ENCODE measurements at places on chromosomes 6 and 20.

GRCh38 chr6:169188475-169188874, 65.2 kb downstream of the THBS2 start:
- no peak for DNase-seq

DNA sequence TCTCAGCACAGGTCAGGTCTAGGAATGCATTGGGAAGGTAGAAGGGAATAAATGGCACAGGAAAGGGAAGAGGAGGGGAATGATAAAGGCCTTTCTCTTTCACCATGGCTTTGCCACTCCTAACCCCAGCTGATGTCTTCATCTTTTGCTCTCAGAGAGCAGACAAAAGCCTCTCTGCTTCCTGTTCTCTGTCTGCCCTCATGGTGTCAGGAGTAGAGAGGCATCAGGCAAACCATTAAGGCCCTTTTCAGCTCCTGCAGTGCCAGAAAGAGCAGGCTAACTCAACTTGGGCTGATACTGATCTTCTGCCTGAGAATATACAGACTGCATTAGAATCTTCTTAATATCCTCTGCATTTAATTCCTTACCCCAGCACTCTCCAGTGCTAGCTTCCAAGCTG, 48.0 kb upstream of the STXBP5 start:
- no peak for DNase-seq

GRCh38 chr6:155882527-155883333, 427.1 kb upstream of the NOX3 start:
- no peak for DNase-seq

- DNase-seq: no peak
Observed at GRCh38 chr6:119686644-119687043, 337.1 kb upstream of the MAN1A1 start.

DNA sequence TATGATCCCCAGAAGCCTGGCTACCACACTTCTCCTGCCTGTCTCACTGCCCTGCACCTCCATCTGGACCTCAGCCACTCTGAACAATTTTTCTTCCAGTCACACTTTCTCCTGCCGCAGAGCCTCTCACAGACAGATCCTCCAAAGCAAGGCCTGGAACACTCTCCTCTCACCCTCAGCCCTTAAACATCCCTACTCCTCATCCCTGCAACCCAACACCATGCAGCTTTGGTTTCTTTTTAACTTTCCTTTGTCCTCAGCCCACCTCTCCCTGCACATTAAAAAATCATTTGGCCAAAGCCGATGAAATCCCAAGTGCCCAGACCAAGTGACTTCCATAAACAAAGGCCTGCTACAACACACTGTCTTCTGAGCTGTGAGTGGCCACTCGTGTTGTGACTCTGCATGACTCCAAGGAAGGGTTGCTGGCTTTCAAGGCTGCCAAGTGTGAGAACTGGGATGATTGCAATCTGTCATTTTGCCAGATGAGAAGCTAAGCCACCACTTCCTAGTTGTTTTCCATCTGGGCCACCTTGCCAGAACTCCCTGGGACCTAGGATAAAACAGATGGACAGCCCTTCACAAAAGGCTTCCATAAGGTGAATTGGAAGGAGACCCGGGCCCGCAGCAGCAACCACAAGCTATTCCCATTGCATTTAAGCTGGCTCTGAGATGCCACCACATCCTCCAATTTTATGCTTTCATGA, 144.4 kb upstream of the SSTR4 start:
- DNase-seq: no peak

- no peak for DNase-seq
Observed at GRCh38 chr6:144898052-144898689, 613.0 kb downstream of the UTRN start.

DNA sequence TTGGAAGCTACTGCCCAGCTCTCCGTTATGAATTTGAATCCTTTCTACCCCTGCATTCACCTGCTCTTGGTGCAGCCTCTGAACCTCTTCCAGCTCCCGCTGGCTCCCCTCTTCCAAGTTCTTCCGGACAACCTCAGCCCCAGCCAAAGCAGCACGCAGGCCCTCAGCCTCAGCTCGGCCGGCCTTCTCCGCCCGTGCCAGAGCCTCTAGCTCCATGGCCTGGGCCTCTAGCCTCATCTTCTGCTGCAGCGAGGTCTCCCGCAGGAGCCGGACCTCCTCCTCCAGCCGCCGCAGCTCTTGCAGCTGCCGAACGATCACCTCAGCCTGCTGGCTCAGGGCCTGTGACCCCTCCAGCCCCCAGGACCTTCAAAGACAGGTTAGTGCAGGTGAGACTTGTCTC, 3.2 kb downstream of the CCHCR1 start:
- DNase-seq: no peak

GRCh38 chr6:36120979-36121786, 9.1 kb upstream of the MAPK13 start:
- no peak for DNase-seq

DNA sequence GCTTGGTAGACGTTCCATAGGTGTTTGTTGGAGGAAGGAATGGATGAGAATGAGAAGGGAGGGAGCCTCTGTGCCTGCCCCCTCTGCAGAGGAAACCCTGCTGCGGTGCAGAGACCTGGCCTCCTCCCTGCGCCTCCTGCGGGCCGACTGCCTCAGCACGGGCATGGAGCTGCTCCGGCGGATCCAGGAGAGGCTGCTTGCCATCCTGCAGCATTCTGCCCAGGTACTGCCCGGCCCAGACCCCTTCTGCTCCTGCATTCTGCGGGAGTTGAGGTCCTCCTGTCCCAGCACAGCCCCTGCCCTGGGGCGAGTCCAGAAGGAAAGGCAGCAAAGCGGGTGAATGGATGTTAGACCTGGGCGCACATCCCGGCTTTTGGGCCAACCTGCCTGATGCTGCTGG, 6.1 kb downstream of the DNPH1 start:
- DNase-seq: no peak

GRCh38 chr6:52595000-52595795, 18.3 kb upstream of the TRAM2 start:
- no peak for DNase-seq

GRCh38 chr6:154614101-154614500, 103.6 kb upstream of the CNKSR3 start:
- DNase-seq: no peak

- no peak for DNase-seq
Observed at GRCh38 chr6:32181915-32182529, 2.0 kb downstream of the AGER start.

GRCh38 chr20:25205277-25206062, 10.0 kb downstream of the ENTPD6 start:
- no peak for DNase-seq

DNA sequence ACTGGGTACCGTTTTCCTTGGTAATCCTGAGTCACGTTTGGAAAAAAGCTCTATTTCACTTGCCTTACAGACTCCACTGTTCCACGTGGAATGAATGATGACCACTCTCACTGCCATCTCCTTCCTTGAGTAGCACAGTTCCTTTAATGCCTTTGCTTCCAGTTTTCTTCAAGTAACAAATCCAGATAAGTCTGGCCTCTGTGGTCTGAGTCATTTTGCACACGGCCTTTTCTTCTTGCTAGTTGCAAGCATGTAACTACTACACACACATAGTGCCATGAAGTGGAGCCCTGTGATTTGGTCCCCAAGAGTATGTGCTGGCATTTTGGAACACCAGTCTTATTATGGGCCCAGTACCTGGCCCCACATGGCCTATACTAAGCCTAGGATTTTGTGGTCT, 182.8 kb downstream of the SASH1 start:
- DNase-seq: no peak

- DNase-seq: no peak
Observed at GRCh38 chr20:58205850-58206249, 22.6 kb downstream of the ANKRD60 start.

- no peak for DNase-seq
Observed at GRCh38 chr20:63688228-63689045, 8.0 kb upstream of the TNFRSF6B start.

DNA sequence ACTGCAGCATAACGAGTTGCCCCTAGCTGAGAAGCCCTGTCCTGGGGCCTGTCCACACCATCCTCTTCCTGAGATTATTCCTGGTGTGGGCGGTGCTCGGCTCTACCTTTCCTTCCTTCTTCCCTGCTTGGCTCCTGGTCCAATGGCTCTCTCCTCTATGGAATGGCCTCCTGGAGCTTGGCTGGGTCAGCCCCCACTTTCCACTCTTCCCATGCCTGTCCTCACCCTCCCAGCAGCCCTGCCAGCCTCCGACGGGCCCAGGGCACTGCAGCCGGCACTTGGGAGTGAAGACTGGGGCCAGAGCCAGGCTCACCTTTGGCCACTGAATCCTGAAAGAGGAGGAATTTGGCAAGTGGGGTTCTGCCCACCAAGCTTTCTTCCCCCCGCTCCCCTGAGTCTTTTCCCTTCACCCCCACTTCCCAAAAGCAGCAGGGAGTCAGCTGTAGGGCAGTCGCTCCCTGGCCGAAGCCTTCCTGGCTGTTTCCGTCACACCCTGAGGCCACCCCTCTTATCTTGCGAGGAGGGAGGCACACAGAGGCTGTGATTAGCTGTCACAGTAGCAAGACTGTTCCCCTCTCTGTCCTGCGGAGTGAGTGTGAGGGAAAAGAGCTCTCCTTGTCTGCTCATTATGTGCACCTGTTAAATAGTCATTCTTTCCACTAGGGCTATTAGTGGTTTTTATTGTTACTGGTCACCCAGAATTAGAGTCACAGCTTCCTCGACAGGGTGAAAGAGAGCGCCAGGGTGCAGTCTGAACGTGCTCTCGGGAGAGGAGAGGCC, 6.3 kb upstream of the CDSN start:
- DNase-seq: no peak

GRCh38 chr6:167817729-167818128, 9.0 kb upstream of the AFDN start:
- no peak for DNase-seq

DNA sequence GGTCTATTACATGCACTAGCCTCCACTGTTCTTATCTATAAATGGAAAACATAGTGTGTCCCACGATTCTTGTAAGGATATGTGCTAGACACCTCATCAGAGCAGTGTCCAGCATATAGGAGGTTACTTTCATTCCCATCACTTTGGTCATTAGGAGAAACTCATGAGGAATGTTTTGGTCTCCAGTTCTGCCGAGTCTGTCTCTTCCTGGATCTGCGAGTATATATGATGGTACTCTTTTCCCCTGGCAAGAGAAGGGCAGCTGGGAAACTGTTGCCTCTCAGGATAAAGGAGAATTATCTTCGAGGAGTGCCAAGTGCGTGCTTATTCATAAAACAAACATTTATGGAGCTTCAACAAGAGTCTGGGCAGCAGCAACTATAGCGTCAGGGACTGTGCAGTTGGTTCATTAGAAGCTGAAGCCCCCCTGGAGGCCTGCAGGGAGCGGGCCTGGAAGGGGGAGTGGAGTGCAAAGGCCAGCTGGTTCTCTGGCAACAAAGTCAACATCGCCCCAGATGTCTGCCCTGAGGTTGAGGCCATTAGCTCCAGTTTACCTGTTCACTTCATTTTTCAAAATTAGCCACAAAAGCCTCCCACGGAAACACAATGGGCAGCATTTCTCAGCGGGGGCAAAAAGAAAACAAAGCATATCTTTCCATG, 811.9 kb downstream of the MAFB start:
- DNase-seq: no peak

- no peak for DNase-seq
Observed at GRCh38 chr6:4280707-4281106, 145.3 kb upstream of the ECI2 start.

GRCh38 chr20:15205719-15206118, 868.3 kb upstream of the FLRT3 start:
- DNase-seq: no peak

DNA sequence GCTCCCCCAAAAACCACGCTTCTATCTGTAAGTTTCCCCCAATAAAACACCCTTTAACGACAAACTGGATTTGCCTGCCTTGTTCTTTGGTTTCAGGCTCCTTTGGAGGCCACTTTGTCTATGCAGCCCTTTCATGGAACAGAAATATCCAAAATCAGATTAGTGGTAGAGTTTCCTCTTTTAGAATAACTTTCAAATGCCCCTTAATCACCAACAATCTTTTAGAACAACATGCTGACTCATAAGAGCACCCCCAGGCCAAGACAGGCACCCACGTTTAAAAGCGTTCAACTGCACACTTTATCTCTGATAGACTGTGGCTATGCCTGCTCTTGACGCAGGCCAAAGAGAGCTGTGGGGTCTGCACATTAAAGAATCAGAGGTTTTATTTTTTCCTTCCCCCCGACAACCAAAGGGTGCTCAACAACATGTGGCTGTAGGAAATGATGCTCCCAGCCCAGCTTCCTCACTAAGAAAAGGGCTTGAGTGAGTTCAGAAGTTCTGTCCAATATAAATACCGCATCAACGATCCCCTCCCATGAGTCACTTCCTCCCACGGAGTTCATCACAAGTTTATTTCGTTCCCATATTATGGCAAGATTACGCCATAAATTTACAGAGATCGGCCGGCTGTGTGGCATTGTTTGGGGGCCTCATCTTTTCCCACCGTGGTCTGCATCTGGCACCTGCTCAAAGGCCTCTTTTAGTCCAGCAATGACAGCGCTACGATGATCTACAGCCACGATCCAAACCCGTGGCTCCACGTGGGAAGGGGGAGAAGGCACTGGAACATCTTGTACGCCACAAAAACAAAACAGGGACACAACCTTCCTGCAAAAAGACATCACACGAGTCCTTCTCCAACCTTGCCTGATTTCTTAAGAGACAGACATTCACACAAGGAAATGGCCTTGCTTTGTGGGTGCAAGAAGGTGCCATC, 88.8 kb upstream of the NFATC2 start:
- peak; percentile 60 for DNase-seq

DNA sequence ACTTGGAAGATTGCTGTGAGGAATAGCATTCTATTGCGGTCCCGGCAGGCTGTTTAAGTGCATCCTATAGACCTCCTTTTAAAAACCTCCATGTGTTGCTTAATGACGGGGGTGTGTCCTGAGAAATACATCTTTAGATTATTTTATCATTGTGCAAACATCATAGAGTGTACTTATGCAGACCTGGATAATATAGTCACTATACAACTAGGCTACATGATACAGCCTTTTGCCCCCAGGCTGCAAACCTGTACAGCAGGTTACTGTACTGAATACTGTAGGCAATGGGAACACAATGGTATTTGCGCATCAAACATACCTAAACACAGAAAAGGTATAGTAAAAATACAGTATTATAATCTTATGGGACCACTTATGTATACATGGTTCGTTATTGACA, 175.6 kb downstream of the RNF144B start:
- DNase-seq: no peak

DNA sequence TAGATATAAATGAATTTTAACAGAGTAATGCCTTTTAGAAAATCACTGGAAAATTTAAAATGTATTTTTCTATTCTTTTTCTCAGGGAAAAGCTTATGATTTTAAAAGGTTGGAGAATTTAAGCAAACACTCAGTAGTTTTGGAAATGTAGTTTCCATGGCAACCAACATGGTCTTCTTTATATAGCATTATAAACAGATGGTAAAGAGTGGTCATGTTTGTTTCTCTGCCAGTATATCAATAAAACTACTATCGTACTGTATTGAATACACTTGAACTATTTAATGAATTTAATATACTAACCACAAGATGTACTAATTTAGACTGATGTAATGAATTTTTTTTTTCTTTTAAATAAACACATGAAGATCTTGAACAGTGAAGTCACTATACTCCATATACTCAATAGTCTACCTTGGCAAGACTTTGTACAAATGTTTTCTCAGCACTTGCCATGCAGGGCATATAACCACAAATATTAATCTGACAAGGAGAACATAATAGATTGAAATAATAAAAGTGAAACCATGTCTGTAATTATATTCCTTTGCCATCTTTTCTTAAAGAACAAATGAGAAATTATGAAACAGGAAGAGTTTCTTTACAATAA, 105.5 kb downstream of the PDSS2 start:
- DNase-seq: no peak

- DNase-seq: no peak
Observed at GRCh38 chr20:11546939-11547338, 370.8 kb upstream of the BTBD3 start.

Measured in GDM1 (cell line).